Epithelial cell of proximal tubule (primary cell): ENCODE measurements at places on chromosomes 5 and 9.
A peak's percentile ranks its signal among the peaks of the same experiment; 100 is the strongest.

GRCh38 chr9:16651446-16651964 lies 219.0 kb downstream of the BNC2 start:
- DNase-seq: no peak

- no peak for DNase-seq
Measured at GRCh38 chr9:89821081-89821480, 216.3 kb downstream of the GADD45G start.

DNA sequence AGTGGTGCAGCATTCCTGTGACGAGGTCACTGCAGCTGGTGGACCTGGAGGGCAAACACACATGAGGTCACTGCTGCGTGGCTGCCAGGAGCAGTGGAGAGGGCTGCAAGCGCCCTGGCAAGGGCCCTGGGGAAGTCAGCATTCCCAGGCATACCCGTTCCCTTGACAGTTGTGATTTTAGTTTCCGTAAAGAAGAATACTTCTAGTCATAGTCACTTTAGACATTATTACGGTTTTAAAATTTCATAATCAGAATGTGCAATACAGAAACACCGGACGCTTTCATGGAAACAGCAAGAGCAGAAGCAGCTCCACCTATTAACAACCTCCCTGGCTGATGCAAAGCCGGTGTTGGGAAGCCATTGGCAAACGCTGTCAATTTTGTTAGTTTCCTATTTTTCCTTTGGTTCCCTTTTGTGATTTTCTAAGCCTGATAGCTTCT lies 129.8 kb downstream of the GADD45G start:
- no peak for DNase-seq

- no peak for DNase-seq
Measured at GRCh38 chr9:228929-229695, 14.4 kb downstream of the DOCK8 start.

- no peak for DNase-seq
Measured at GRCh38 chr9:137321726-137322361, 19.8 kb upstream of the NRARP start.

DNA sequence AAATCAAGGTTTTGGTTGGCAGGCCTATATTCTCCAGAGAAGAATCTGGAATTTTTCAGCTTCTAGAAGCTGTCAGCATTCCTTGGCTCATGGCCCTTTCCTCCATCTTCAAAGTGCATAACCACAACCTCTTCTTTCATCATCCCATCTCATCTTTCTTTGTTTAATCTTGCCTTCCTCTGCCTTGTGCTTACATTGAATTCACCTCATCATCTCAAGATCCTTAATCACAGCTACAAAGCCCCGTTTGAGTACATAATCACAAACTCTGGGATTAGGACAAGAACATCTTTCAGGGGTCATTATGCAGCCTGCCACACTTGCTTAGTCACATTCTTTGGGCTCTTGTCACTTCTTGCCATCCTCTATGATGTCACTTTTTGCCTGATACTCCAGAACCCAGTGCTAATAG lies 130.3 kb downstream of the FOXD1 start:
- DNase-seq: no peak

- no peak for DNase-seq
Measured at GRCh38 chr5:170397059-170397458, 7.9 kb upstream of the KCNMB1 start.

DNA sequence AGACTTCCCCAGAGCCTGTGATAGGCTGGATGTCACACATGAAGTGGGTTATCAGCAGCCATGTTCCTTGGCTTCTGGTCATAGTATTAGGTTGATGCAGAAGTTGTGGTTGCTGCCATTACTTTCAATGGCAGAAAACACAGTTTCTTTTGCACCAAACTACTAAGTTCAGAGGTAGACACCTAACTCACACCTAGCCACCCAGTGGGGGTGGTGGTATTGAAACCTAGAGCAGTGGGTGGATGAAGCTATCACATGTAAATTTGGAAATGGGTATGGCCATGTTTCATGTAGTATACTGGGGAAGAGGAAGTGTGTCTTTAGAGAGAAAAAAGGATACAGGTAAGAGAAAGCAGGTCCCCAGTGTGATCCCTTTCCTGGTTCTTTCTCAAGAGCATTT lies 347.9 kb upstream of the SEMA6A start:
- no peak for DNase-seq

GRCh38 chr5:131186561-131187256 lies 16.0 kb downstream of the LYRM7 start:
- DNase-seq: no peak

- DNase-seq: no peak
Measured at GRCh38 chr9:85647571-85647970, 94.2 kb downstream of the AGTPBP1 start.

GRCh38 chr5:5751987-5752386 lies 329.5 kb downstream of the ICE1 start:
- no peak for DNase-seq

- no peak for DNase-seq
Measured at GRCh38 chr9:79396168-79396567, 175.6 kb upstream of the TLE4 start.

GRCh38 chr5:96344678-96345577 lies 88.1 kb downstream of the PCSK1 start:
- DNase-seq: no peak

DNA sequence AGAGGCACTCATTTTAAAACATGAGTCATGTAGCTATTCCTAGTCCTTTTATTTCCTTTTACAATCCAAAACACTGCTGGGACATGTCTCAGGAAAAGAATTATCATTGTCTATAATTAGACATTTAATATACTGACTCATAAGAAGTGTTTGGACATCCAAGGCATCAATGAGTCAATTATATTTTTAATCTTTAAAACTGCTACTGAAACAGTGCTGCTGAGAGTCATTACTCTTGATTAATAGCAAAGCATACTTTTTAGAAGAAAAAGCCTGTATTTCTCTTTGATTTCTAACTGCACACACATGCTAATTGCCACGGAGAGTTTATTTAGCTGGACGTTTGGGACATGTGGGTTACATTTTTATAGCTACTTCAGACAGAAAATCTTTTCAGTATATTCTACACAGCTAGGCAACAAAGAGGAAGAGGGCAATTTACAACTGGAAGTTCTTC lies 1249.0 kb upstream of the CDH18 start:
- no peak for DNase-seq

- no peak for DNase-seq
Measured at GRCh38 chr5:11851416-11851815, 52.8 kb downstream of the CTNND2 start.

GRCh38 chr9:22169727-22170503 lies 160.8 kb upstream of the CDKN2B start:
- DNase-seq: no peak

DNA sequence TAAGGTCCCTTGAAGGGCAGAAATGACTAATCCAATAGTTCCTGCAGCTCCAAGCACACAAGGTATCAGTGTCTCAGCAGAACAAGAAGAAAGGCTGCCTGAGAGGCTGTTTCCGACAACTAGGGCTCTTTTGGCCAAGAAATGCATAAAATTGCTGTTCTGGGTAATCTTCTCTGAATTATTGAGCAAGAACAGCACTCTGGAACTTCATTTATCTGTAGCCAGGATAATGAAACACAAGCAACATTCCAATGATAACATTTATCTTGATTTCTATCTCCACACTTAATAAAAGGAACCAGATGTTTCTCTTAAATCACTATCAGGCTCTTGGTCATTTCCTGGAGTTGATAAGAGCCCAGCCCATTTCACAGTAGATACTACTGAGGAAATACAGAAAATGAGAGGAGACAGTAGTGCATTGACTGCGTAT lies 17.0 kb upstream of the AUH start:
- no peak for DNase-seq

- DNase-seq: no peak
Measured at GRCh38 chr9:27385606-27386322, 88.8 kb upstream of the EQTN start.

DNA sequence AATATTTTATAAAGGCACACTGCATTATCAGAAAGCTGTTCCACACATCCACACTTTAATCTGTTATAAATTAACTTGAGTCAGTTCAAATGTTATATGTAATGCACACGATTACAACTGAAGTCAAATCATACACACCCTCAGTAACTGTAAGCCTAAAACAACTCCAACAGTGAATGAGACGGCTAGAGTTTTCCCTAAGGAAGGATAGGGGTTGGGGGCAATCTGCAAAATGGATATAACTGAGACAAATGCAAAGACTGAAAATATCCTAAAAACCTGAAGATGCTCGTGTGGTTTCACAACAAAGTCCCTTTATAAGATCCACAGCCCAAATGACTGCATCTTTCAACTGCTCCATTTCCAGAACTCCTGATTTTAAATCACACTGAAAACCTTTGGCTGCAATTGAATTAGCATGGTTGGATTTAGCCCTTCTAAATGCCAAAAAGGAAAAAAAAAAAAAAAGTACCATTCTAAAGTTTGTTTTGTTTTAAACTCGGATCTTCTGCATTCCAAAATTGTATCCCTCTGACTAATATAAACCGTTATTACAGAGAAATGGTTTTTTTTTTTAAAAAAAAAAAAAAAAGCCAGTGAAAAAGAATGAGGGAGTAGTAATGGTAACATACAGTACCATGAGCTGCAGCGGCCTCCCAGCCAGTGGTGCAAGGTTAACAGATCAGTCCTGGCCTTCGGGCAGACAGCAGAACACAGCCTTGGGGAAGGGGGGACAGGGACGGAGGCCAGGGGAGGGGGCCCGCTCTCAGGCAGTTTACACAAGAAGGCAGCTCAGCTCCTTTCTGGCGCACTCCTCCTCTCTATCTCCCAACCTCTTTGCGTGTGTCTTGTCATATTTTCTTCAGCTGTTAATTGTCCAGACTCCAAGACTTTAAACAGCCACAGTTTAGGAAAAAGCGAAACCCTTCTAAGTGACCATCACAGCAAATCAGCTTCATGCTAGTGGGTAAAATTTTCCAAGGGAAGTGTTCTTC lies 166.1 kb downstream of the BNC2 start:
- DNase-seq: no peak

GRCh38 chr9:73348471-73348870 lies 196.8 kb downstream of the ANXA1 start:
- no peak for DNase-seq

- no peak for DNase-seq
Measured at GRCh38 chr5:145887217-145887616, 14.4 kb upstream of the GRXCR2 start.

DNA sequence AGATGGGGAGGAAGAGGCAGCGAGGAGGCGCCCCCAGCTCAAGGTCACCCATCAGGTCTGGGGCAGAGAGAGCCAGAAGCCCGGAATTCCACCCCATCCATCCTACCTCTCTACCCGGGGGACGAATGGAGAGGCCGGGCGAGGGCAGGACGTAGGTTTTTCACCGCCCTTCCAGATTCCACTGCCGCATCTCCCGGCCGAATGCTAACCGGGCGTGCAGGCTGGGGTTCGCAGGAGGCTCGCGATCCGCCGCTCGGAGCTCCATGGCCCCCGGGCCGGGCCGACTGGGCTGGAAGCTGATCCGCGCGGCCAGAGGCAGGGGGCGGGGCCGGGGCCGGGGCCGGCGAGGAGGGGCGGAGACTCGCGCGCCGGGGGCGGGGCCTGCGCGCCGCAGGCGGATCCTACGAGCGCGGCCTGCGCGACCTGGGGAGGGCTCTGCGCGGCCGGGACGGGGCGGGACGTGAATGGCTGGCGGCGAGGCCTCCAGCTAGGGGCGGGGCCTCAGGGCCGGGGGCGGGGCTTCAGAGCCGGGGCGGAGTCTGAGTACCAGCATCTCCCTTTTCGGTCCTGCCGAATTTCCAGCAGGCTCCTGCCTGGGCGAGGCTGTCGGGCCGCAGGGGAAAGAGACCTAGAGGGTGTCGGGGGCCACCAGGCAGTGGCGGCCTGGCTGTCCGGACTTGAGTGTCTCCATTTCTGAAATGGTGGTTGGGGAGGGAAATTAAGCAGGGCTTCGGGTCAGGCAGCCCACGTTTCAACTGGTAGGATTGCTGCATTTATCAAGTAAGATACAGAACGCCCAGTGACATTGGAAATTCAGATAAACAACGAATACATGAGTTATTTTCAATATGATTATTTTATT lies at the start of gene ST6GALNAC4:
TSS of gene ST6GALNAC4 (minus strand) at position 322 of the 862 bp plus-strand sequence. CDS start 622 bp downstream, outside the sequence.
- no peak for DNase-seq

DNA sequence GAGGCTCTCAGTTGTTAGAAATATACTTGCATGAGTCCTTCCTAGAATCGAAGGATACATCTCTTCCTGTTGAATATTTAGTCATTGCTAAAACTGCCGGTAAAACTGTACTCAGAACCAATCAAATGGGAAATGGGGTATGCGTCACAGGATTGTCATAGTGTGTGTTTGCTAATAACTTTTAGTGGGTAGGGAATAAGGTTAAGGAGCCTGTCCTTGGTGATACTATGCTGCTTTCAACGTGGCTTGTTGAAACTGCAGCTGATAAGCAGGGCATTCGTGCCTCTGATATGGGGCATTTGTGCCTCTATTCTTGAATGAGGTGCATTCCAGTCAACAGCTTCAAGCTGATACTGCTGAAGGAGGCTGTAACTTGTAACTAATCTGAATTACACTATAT lies 26.6 kb downstream of the HABP4 start:
- no peak for DNase-seq

DNA sequence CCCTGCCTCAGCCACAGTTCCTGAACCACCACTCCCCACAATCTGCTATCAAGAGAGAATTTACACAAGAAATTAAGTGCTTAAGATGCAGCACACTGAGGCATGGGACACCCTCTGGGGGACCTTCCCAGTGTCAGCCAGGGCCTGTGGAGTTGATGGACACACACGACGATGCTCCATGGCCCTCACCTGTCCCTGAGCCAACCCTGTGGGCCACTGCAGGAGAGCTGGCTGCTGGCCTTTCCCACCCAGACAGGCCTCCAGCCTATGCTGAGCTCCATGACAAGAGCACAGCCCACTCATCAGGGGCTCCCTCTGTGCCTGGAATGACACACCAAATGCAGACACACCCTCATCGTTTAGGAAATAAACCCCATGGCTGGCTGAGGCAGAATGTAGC lies 124.6 kb downstream of the ADAMTS16 start:
- no peak for DNase-seq

DNA sequence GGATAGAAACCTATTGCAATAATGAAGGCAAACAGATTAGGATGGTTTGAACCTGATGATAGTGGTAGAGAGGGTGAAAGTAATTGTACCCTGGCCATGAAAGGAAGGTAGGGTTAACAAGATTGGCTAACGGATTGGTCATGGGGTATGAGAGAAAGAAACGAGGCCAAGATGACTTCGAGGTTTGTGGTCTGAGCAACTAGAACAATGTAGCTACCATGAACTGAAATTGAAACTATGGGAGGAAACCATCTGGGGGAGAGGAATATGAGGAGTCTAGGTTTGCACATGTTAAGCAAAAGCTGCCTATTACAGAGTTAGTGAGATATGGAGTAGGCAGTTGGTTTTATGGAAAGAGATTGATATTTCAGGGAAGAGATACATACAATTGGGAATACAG lies 406.0 kb downstream of the PRELID2 start:
- no peak for DNase-seq

GRCh38 chr9:136728080-136728547 lies 14.6 kb downstream of the LCN10 start:
- DNase-seq: peak; percentile 6

- no peak for DNase-seq
Measured at GRCh38 chr9:22240619-22241018, 206.0 kb upstream of the DMRTA1 start.

DNA sequence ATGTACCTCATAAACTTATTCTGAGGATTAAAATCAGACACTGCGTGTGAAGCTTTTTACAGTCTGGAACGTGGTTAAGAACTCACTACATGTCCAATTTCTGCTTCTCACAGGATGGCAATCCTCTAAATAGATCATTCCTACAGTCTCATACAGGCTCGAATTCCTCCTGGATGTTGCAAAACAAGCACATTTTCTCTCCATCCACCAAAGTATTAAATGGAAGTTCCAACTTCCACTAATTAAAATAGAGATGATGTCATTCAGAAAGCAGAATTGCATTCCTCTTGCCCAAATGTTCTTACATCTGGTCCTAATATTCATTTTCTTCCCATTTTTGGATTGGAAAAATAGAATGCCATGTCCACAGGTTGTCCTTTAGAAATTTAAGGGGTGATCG lies 145.5 kb upstream of the PCA3 start:
- DNase-seq: no peak
